ENCODE measurements at places on chromosomes 3 and 15.

DNA sequence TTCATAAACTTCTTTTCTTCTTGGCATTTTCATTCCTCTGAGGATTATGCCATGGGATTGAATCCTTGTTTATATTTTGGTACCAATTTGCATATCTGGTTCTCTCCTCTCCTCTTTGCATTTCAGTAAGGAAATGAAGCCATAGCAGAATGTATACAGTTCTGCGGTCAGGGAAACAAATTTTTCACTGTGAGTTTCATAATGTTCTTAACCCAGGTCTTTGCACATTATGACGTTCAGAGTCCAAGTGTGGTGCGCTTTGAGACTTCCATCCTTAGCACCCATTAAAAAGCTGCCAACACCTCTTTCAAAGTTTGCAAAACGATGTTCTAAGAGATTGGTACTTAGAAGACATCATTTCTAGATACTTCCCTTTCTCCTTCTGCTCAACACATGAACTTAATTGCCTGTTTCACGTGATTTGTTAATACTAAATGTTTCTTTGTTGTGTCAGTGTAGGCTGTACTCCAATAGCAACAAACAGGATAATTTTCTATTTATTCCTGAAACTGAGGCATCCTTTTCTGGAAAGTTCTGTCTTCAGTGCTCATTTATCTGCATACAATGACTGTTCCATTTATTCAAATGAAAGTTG is 953.1 kb upstream of the NR2F2 start:
- DNase-seq, result no peak

DNA sequence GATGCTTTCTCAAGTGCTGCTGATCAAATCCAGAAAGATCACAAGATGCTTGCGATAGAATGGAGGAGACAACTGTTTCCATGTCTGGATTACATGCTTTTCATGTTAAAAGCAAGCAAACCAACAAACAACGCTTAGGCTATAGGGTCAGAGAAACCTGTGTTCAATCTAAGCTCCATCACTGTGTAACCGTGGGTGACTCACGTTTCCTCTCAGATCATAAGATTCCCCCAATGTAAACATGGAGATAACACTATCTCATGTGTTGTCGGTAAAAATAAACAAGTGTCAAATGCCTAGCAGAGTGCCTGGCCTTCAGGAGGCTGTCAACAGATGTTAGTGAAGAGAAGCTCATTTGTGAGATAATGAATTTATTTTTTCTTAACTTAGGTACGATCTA is 907.8 kb downstream of the NTRK3 start:
- no peak for DNase-seq

- DNase-seq, result peak; percentile 90
These were observed 225 bp downstream of the RHOA start for GRCh38 chr3:49411535-49411967.

GRCh38 chr15:43106486-43106829 is 620 bp upstream of the UBR1 start:
- DNase-seq, result no peak

DNA sequence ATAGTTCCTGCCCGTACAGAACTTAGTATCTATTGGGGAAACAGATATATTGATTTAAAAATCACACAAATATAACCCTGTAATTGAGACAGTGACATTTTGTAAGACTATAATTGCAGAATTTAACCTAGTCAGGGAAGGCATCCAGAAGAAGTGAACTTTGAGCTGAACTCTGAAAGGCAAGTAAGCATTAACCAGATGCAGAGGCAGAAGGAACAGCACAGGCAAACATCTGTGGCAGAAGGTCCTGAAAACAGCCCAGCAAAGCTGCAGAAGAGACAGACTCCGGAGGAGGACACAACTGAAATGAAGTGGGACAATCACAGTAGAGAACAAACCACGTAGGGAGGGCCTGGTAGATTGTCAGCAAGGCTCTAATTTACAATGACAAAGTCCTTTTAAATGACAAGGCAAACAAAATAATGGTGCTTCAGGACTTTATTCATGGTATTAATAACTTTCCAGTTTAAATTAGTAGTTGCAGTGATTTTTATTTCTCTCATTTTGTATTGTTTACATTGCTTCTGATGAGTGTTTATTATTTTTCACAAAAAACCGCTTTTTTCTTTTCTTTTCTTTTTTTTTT is 14.5 kb downstream of the BCL2A1 start:
- DNase-seq, result no peak

DNA sequence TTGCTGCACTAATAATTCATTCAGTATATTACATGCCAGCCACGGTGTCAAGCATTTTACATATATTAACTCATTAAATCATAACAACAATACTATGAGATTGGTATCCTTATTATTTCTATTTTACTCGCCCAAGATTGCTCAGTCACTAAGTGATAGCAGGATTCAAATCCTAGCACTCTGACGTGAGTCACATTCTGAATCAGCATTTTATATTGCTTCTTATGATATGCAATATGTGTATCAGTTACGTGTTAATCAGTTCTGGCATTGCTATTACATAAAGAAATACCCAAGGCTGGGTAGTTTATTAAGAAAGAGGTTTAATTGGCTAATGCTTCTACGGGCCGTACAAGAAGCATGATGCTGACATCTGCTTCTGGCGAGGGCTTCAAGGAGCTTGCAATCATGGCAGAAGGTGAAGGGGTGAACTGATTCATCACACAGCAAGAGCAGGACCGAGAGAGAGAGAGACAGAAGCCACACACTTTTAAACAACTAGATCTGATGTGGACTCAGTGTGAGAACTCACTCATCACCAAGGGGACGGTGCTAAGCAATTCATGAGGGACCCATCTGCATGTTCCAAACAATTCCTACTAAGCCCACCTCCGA is 166.5 kb upstream of the TMCO5A start:
- no peak for DNase-seq

- DNase-seq, result no peak
These were observed 29.5 kb upstream of the FAM107A start for GRCh38 chr3:58606693-58607092.

GRCh38 chr3:65343736-65344135 is 655.9 kb upstream of the ADAMTS9 start:
- no peak for DNase-seq

DNA sequence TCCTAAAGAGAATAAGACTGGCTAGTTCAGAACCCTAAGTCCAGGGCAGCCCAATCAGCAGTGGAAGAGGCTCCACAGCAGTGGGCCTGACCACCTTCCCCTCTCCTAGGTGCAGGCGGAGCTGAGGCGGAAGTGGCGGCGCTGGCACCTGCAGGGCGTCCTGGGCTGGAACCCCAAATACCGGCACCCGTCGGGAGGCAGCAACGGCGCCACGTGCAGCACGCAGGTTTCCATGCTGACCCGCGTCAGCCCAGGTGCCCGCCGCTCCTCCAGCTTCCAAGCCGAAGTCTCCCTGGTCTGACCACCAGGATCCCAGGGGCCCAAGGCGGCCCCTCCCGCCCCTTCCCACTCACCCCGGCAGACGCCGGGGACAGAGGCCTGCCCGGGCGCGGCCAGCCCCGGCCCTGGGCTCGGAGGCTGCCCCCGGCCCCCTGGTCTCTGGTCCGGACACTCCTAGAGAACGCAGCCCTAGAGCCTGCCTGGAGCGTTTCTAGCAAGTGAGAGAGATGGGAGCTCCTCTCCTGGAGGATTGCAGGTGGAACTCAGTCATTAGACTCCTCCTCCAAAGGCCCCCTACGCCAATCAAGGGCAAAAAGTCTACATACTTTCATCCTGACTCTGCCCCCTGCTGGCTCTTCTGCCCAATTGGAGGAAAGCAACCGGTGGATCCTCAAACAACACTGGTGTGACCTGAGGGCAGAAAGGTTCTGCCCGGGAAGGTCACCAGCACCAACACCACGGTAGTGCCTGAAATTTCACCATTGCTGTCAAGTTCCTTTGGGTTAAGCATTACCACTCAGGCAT is 33.7 kb downstream of the VIPR1 start:
- DNase-seq, result peak; percentile 82
